ENCODE measurements at places on chromosomes 1 and 21.
A peak's percentile ranks its signal among the peaks of the same experiment; 100 is the strongest.

- no peak for DNase-seq
Observed at GRCh38 chr21:33051925-33052324, 18.0 kb upstream of the OLIG1 start.

DNA sequence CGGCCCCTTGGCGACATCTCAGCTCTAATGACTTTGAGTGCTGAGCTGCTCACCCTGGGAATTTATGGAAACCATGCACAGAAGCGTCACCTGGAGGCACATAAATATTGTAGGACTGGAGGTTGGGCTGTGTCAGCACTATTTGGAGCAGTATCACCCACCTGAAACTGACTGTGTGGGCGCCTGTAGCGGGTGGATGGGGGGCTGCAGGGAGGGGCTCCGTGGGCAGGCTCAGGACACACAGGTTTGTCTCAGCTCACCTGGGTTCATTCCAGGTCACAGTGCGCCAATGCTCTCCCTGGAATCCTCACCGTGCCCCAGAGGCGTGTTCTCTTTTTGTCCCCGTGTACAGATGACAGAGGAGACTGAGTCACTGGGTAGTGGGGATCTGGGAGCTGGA is 74.8 kb upstream of the ACTL8 start:
- DNase-seq, result no peak

DNA sequence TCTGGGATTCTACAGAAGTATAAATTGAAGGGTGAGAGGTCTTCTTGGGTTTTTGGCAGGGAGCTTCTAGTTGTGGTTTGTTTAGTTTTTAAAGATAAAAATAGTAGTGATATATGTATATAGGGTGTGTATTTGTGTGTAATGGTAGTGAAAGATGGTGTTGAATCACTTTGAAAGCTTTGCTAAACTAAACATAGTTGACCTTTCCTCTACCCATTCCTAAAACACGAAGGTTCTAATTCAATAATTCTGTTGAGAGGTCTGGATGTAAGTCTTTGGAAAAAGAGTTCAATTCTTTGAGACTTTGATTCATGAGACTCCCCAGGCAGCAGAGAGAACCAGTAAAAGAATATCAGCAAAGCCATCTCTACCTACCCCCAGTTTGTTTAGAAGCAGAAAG is 247.9 kb upstream of the DUSP10 start:
- DNase-seq, result no peak

DNA sequence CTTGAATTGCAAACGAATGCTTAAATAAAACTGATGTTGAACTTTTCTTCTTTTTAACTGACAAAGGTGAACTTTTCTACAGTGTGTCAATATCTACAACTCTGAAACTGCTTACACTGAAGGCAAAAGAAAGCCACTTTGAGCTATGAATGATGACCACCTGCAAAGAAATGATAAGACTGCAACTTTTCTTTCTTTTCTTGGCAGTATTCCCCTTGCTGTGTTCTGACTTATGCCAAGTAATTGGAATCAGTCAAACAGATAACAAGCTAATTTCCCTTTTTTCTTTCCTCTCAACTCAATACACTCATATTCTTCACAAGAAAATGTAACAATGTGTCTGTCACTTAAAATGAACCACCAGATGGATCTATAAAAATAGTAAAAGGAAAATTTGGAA is 588.1 kb upstream of the BRINP3 start:
- no peak for DNase-seq

GRCh38 chr21:39611551-39612190 is 1.1 kb upstream of the B3GALT5 start:
- DNase-seq, result no peak

DNA sequence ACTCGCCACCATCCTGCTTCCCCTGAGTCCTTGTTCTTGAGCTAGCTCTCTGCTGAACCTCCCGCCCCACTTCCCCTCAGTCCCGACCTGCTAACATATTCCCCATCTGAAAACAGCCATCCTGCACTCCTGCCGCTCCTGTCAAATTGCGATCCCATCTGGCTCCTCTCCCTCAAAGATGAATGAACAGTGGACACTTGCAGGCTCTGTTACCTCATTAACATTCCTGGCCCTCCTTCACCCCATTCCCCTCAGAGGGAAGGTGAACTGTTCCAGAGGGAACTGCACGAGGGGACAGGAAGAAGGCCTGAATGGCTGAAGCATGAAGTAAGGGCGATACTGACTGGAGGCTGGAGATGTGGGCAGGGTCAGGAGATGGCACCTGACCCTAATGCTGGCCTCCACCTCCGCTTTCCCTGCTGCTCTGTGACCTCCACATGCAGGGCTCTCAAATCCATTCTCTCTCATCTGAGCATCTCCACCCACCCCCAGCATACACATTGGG is 7.4 kb upstream of the CELSR2 start:
- DNase-seq, result peak; percentile 77

- no peak for DNase-seq
Observed at GRCh38 chr21:29181799-29182470, 51.5 kb downstream of the MAP3K7CL start.

GRCh38 chr1:81170721-81171120 is 630.0 kb upstream of the ADGRL2 start:
- no peak for DNase-seq

Measured in NCI-H524 treated with DMSO at 0.1 percent for 48 hours (cell line).